Muscle of back (tissue), 13 donors: ENCODE measurements at places on chromosomes 5 and 9. TPM values are rescaled to one million over a fixed set of nuclear protein-coding genes. Genes with fewer than 3 reads are reported as not detected.

The TEX48 gene
- not detected for polyA plus RNA-seq

The NRG2 gene
- polyA plus RNA-seq = 1.8 TPM

The PCDHAC1 gene
- polyA plus RNA-seq = 0.13 TPM

The GZMA gene
- polyA plus RNA-seq = 3.6 TPM

The TRAPPC13 gene
- polyA plus RNA-seq = 20.6 TPM

The PIK3R1 gene
- polyA plus RNA-seq = 64.0 TPM

The CKMT2 gene
- 78.6 TPM for polyA plus RNA-seq
